Natural killer cell treated with Interleukin-12 subunit alpha and Interleukin-12 subunit beta and Interleukin-15 and Interleukin-18, amount 100 ng/mL, for 72 hours (primary cell): ENCODE measurements at places on chromosomes 7 and 10.
A peak's percentile ranks its signal among the peaks of the same experiment; 100 is the strongest.

GRCh38 chr10:23293145-23293724 is 51.4 kb downstream of the C10orf67 start:
- DNase-seq, result no peak

DNA sequence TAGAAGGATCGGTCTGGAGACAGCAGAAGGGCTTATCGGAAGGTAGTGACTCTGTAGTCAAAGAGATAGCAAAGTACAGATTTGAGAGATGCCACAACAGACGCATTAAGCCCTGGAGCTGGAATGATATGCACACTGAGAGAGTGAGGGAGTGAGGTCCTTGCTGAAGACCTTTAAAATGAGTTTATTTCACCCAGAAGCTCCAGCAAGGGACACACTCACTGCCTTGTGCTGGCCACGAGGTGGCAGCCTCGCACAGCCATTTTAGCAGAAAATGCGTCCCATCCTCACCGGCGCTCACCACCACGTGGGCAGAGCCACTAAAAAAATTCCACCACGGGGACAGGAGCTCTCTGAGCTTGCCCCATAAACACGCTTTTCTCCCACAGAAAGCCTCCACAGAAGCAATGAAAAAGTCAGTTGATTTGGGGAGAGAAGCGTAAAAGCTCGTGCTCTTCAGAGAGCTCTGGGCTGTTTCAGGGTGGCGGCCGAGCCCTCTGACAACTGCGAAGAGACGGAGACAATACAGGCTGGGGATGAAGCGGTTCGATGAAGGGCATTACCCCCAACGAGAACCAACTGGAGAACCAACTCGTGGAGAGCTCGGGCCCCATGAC is 163.0 kb upstream of the KLF14 start:
- DNase-seq, result peak; percentile 71

DNA sequence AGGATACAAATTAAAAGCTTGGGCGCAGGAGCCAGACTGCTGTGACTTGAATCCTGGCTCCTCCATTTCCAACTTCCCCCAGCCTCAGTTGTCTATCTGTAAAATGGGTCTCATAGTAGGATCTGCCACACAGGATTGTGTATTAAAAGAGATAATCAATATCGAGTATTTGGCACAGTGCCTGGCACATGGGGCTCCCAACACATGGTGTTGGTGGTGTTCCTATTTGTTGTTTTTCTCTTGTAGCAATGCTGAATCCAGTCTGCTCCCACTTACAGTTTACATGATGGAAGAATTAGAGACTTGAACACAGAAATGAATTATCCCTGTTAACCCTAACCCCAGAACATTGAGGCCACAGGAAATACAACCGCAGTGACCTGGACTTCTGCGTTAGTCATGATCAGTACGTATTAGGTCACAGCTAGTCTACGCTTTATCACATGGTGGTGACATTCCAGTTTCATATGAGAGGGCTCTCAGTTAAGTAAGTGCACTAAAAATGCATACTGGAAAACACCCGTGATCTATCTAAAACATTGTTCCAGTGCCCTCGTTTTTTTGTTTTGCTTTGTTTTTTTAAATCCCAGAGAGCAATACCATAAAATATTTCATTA is 169.5 kb upstream of the KLF14 start:
- no peak for DNase-seq

DNA sequence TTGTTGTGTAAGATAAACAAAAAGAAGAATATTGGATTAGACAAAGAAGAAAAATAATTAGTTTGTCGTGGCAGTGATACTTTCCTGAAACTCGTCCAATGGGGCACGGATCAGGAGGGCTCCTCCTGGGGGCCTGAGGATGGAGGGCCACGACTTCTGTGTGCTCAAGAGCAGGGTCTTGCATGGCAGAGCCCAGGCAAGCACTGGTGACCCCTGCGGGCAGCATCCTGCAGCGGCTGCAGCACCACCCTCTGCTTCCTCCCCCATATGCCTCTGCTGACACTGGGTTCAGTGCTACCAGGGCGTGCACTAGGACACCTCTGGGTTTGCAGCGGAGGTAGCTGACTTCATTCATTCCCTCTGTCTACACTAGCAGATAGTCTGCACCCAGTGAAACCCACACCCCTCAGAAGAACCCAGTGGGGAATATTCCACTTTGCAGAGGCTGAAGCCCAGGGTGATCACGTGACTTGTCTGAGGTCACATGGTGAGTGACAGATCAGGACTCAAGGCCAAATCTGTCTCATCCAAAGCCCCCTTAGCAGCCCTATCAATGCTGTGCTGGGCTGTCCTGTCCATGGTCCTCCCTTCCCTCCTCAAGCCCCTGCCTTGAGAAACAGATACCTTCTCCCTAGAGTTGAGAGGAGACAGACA is 375.5 kb downstream of the TCERG1L start:
- no peak for DNase-seq

DNA sequence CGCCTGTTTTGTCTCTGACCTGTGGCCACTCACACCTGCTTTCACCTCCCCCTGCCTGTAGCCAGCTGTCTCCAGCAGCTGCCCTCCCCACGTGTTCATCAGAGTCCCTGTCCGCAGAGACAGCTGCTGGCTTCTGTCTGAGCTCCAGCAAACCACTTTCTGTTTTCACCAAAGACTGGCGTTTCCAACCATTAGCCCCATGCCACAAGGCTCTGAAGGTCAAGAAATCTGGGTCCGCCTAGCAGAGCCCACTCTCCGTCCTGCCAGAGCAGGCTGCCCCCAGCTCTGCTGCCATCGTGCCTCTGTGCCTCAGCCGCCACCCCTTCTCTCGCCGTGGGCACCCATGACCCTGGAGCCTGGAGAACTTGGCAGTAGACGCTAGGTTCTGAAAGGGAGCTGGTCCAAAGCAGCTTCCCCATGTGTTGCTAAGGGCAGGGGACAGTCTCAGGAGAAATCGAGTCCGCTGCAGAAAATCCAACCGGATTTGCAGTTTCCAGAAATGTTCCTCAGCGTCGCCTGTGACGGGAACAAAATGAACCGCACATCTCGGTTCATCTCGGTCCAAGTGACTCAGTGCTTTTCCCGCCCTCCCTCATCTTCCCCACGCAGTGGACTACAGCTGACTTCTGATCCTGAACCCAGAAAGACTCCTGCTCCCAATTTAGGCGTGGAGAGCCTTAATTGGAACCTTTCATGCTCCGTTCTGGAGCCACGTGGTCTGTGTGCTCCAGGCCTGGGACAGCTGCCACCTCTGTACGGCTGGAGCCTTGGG is 28.0 kb downstream of the TMEM120A start:
- no peak for DNase-seq
